Psoas muscle (tissue), 8 donors: ENCODE measurements at places on chromosomes 16 and 17. TPM values are rescaled to one million over a fixed set of nuclear protein-coding genes. Genes with fewer than 3 reads are reported as not detected.

Gene CA5A
- total RNA-seq: not detected

Gene VASN
- total RNA-seq: 3.6 TPM

Gene TPSG1
- not detected for total RNA-seq

Gene EMC6
- total RNA-seq: 91.6 TPM

Gene KCNH4
- total RNA-seq: not detected

Gene GNGT2
- total RNA-seq: 0.42 TPM

Gene DNAAF8
- total RNA-seq: 0.71 TPM

Gene CSF3
- total RNA-seq: 39.8 TPM

Gene NUBP1
- 24.7 TPM for total RNA-seq

Gene CDH16
- not detected for total RNA-seq

DNA sequence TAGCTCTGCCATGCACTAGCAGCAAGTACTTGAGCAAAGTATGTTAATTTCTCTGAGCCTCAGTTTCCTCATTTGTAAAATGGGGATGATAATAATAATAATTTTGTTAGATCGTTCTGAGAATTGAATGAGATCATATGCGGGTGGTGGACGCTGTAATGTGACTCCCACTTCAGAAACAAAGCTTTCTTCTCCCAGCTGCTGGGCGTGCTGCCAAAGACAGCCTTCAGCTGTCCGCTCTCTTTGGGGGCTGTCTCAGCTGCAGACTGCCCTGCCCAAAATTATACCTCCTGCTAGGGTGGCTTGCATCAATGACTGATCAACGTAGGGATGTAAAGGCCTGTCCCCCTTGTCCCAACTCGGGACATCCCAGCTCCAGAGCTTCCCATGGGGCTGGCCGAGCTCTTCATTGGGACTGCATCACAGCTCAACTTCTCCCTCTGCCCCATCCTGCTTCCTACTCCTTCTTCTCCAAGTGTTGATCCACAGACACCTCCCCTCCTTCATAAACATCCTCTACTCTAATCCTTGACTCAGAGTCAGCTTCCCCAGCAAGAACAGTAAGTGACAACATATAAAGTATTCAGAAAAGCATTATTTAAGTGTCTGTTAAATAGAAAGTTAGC, 30.7 kb upstream of the CDH5 start:
- peak; percentile 37 for DNase-seq

GRCh38 chr17:39794249-39794970, 56.7 kb downstream of the GRB7 start:
- no peak for DNase-seq

- DNase-seq: no peak
Observed at GRCh38 chr17:20120836-20121235, 111.7 kb downstream of the SPECC1 start.

DNA sequence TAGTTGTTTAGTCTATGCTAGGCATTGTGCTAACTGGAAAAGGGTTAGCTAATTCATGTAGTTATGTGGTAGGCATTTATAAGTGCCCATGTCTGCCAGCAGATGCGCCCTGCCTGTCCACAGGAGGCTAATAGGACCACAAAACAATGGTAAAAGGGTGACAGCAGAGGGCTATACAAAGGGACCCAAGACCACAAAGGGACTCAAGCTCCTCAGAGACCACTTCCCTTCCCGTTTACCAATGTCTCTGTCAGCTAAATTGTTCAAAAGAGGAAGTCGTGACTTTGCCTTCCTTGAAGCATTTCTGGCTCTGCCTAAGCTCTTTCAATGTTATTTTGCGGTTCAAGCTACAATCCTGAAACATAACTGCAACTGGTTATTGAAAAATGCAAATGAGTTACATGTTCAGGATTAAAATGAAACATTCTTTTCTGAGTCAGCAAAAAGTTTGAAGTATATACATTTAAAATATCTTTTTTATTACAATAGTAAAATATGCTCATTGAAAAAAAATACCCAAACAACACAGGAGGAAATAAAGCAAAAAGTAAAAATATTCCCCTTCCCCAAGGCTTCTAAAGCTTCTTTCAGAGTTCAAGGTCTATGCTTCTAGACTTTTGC, 149.2 kb downstream of the MAF start:
- no peak for DNase-seq

DNA sequence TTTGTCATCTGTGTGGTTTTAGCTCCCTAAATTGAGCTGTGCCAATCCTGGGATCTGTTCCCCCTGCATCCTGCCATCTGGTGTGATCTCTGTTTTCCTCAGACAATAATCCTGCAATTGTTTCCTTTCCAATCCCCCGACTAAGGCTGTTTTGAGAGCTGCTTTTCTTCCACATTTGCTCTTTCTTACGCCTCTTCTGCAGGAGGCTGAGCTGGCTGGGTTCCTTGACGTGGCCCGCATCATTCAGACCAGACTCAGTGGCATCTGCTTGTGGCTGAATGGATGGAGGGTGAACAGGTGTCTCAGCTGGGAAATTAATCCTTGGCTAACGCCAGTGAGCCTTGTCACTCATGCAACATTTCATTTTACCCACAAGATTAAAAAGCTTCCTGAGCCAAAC, 9.8 kb upstream of the MED9 start:
- no peak for DNase-seq

GRCh38 chr16:72760581-72760980, 287.3 kb downstream of the ZFHX3 start:
- DNase-seq: no peak

- no peak for DNase-seq
Observed at GRCh38 chr17:83151442-83152226, 72.2 kb downstream of the METRNL start.

GRCh38 chr17:811051-811784, 29.1 kb downstream of the MRM3 start:
- DNase-seq: no peak

GRCh38 chr16:35745191-35745590, 2285.8 kb downstream of the TP53TG3F start:
- DNase-seq: no peak

DNA sequence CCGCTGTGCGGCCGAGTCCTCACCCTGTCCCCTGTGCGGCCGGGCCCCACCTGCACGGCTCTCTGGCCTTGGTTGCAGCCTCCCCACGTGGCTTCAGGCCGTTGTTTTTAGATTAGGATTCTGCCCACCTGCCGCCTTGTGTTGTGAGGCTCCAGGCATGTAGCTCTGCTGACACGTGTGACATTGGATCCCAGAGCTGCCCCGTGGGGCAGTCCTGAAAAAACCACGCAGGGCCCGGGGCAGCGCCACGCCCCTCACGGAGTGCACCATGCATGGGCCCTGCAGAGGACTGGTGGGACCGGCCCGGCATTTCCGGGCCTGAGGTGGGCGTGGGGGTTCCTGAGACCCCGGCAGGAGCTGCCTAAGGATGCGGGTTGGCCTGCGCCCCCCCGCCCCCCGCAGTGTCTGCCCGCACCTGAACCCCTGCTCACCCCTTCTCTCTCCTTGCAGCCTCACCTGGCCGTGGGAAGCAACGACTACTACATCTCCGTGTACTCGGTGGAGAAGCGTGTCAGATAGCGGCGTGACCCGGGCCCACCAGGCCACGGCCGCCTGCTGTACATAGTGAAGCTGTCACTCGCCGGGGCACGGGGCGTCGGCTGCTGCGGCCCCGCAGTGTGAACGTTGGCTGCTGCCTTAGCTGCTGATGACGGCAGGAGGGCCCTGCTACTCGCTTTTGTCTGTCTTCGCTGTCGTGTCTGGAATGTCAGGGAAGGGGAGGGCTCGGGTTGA, 27.7 kb upstream of the CHMP6 start:
- peak; percentile 28 for DNase-seq

GRCh38 chr17:38451840-38452529, 23.7 kb downstream of the ARHGAP23 start:
- no peak for DNase-seq

GRCh38 chr17:4696437-4696805, 7.5 kb downstream of the PELP1 start:
- DNase-seq: no peak

DNA sequence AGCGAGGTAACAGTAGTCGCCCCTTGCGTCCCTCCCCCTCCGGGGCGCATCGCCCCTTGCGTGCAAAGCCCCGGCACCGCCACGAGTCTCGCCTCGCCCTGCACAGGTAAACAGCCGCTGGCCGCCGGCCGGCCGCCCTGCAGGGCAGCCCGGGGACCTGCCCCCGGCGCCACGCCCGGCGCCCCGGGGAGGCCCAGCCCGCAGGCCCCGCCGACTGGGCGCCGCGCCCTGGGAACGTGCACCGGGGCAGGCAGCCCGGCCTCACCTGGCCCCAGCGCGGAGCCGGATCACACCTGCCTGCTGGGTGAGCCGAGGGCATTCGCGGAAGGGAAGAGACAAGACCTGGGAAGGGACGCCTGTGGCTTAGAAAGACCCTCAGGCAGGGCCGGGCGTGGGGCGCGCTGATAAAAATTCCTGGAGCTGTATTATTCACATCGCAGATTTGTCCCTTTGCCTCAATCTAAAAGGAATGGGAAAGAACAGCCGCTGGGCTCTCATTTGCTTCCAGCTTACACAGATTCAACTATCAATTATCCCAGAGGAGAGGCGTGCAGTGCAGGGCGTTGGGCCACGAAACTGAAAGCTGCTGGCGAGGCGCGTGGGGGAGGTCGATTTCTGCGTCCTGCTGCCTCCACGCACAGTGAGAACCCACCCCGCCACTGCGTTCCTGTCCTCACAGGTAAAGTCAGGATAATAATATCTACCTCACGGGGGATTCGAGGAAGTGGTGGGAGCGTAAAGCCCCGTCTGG, 451.9 kb downstream of the SLC39A11 start:
- no peak for DNase-seq

DNA sequence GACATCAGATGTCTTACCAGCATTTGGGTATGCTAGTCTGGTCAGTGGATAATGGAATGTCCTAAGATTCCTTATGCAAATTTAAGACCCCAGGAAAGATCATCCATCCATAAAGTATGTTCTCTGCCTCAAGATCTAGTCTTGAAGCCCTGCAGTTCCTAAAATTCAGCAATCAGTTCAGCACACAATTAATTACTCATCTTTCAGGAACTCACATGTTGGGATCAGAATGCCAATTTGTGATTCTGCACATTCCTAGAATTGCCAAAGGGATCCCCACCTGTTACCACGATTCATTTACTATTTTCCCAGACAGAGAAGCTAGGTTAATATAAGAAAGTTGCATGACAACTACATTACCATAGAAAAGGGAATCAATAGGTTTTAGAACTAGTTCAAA, 3.2 kb downstream of the OR2C1 start:
- DNase-seq: no peak

DNA sequence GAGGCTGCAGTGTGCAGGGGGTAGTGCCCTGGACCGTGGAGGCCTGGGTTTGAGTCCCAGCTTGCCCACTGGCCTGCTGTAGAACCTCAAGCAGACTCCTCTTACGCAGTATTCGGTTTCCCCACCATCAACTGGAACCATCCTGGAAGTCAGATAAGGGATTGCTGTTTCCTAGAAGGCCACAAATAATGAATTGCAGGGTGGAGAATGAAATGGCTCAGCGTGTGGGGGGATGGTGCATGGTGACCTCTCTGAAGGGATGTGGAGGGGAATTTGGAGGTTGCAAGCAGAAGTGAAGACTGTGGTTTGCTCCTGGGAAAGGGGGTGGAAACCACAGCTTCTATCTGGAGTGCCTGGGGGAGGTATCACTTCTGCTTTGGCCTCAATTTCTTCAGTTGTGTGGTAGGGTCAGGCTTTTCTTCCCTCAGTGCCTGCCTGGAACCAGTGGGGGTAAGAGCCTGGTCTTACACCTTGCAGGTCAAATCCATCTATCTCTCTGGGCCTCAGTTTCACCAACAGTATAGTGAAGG, 1.7 kb downstream of the ADGRG5 start:
- no peak for DNase-seq

- DNase-seq: no peak
Observed at GRCh38 chr17:62720126-62720850, 87.8 kb downstream of the MARCHF10 start.

- DNase-seq: no peak
Observed at GRCh38 chr17:48491527-48492273, 39.1 kb downstream of the HOXB1 start.

GRCh38 chr16:58433569-58433951, 41.3 kb downstream of the GINS3 start:
- DNase-seq: no peak
